IMR-90 (cell line): ENCODE measurements at places on chromosomes 1 and 21. TPM values are rescaled to one million over a fixed set of nuclear protein-coding genes. Genes with fewer than 3 reads are reported as not detected.

The HENMT1 gene
- total RNA-seq, result 0.28 and 0.54 TPM in 2 replicates

The SYCP1 gene
- not detected in 2 replicates for total RNA-seq

The BRDT gene
- not detected in 2 replicates for total RNA-seq

The GJC2 gene
- total RNA-seq, result 1.1 and 1.4 TPM in 2 replicates
